Activated CD4-positive, alpha-beta T cell treated with anti-CD3 and anti-CD28 coated beads for 36 hours (primary cell): ENCODE measurements at places on chromosomes 6 and 20.

- no peak for DNase-seq
These were observed 401.5 kb upstream of the ADGRB3 start for GRCh38 chr6:68233623-68234022.

- DNase-seq = peak; percentile 82
These were observed 9.9 kb downstream of the CYP21A2 start for GRCh38 chr6:32047855-32048766.

- DNase-seq = no peak
These were observed 16.7 kb downstream of the UNC5CL start for GRCh38 chr6:41022294-41022693.

- no peak for DNase-seq
These were observed 191.9 kb downstream of the BCAS1 start for GRCh38 chr20:53878262-53879047.

DNA sequence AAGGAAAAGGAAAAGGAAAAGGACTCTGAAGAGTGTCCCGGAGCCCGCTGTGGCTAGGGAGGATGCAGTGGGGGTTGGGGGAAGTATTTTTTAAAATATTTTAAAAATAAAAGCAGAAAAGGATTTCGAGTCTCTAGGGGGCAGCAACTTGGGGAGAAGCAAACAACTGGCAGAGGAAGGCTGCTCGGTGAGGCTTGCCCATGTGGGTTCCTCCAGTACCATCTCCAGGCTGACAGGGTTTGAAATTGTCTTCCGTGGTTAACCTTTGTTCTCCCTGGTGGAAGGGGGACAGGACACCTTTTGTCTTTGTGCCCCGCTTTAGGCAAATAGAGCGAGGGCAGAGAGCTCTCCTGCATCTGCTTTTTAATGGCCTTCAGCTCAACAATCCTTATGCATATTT is 60.4 kb upstream of the SNX9 start:
- peak; percentile 30 for DNase-seq

- DNase-seq = no peak
These were observed 26.4 kb upstream of the SLC9A8 start for GRCh38 chr20:49786196-49786595.

GRCh38 chr6:144197919-144198318 is 47.6 kb downstream of the STX11 start:
- DNase-seq = no peak

- DNase-seq = peak; percentile 37
These were observed 5.3 kb downstream of the IDH3B start for GRCh38 chr20:2658414-2659354.

GRCh38 chr20:13205848-13206434 is 15.1 kb upstream of the ISM1 start:
- DNase-seq = no peak

GRCh38 chr6:94668876-94669275 is 908.5 kb upstream of the MANEA start:
- no peak for DNase-seq

DNA sequence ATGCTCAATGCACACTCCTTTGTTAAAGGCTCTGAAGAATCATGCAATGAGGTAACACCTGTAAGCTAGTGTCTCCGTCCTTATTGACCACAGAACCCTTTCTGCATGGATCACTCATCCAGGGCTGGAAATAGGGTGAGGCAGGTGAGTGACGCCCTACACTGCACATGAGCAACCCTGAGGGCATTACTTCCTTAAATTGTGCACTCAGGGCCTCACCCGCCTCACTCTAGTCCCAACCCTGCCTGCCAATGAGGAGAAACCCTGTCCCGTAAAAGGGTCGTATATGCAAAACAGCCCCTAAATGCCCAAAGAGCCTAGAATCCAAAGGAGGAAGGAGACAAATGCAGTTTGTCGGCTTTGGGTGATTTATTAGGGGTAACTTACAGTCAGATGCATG is 33.6 kb upstream of the NOP56 start:
- no peak for DNase-seq

GRCh38 chr6:149503872-149504271 is 19.1 kb upstream of the ZC3H12D start:
- no peak for DNase-seq

- no peak for DNase-seq
These were observed 10.2 kb downstream of the ADNP start for GRCh38 chr20:50920997-50921396.

DNA sequence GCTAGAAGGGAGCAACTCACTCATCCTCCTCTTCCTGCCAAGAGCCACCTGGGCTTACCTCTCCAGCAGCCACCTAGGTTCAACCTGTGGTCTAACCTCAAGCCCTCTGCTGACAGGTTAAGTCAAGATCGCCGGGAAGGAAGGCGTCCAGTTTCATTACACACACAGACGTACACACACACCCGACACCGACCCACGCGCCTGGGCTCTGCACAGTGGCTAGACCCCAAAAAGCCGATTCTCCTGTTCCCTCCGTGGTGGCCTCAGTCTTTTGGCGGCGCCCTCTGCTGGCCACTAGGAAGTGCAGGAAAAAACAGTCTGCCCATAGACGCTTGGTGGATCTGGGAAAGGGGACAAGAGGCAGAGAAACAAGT is 52.8 kb downstream of the MRPL14 start:
- peak; percentile 89 for DNase-seq

GRCh38 chr20:41268917-41269652 is 48.4 kb downstream of the ZHX3 start:
- no peak for DNase-seq
